Activated naive CD4-positive, alpha-beta T cell (primary cell): ENCODE measurements at places on chromosomes 1 and 21.

DNA sequence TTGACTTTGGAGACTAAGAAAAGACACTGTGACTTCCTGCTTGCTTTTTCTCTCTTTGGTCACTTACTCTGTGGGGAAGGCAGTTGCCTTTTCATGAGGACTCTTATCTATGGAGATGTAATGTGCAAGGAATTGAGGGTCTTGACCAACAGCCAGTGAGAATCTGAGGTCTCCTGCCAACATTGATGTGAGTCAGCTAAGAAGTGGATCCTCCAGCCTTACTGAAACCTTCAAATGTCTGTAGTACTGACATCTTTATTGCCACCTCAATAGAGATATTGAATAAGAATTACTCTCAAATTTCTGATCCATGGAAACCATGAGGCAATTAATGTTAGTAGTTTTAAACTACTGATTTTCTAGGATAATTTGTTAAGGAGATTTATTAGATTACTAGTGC, 598.4 kb downstream of the ADGRL2 start:
- no peak for DNase-seq

DNA sequence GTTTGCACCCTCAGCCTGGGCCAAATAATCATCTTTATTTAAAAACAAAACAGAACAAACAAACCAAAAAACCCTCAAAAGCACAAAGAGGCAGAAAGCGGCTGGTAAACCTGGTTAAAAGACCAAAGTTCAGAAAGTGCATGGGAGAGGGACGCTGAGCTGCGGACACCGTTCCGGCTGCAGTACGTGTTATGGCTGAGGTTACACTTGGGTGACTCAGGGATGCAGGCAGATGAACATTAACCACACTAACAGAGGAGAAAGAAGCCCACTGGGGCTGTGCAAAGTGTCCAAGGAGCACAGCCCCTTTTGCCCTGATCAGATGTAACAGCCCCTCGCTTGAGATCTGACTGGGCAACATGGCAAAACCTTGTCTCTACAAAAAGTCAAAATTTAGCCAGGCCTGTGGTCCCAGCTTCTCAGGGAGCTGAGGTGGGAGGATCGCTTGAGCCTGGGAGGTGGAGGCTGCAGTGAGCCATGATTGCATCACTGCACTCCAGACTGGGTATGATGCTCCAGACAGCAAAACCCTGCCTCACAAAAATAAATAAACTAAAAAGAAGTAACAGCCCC, 28.3 kb downstream of the GPR157 start:
- no peak for DNase-seq

DNA sequence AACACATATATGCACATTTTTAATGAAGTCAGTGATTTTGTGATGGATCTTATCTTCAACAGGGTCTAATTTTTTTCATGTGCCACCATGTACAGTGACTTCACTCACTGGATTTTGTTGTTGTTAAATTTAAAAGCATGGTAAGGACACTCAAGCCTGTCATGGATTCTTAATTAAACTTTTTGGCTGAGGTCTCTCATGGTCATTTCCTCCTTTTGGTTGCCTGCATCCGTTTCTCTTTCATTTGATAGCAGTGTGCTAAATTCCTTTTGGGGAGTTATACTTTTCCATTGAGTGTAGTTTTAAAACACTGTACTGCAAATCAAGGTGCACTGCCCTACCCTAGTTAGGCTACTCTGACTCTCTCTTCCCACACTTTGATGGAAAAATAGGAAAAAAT, 13.2 kb upstream of the CRB1 start:
- no peak for DNase-seq

- no peak for DNase-seq
Observed at GRCh38 chr1:160963521-160963920, 8.9 kb upstream of the ITLN2 start.

DNA sequence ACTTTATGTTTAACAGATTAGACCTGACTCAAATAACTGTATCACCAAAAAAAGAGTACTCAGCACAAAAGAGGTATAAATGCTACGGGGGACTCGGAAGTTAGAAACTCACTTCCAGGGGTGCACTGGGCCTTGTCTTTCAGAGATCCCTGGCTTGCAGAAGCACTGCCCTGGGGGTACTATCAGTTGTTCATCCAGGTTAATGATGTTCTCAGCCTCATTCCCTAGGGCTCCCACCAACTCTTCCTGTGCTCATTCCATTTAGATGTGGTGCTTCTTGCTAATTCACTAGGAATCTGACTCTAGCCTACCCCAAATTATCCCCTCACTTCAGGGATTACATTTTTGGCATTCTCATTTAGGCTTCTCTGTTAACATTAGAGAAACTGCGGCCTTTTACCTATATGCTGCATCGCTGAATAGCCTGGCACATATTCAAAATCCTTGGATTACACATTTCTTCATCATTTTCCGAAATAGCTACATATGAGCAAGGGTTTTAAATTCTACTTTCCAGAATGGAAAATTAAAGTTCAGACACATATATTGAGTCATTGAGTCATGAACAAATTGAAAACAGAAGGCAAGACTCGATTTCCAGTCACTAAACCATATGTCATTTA, 338.5 kb downstream of the KCTD3 start:
- DNase-seq = no peak
